ENCODE measurements at places on chromosomes 16 and 17.

DNA sequence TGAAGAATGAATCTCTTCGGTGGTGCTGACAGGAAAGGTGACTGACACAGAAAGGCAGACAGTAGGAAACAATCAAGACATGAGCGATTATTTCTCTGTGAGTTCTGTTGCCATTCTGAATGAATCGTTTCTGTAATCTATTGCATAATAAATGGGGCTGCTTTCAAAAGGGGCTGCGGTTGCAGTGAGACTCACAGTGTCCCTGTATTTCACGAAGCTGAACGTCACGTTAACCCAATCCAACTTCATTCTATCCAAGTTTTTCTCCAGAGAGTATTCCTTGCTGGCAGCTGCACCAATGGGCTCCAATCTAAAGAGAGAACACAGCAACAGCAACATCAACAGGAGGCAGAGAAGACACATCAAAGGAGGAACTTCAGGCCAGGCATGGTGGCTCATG lies 75.4 kb downstream of the DNAH3 start:
- DNase-seq, result no peak

DNA sequence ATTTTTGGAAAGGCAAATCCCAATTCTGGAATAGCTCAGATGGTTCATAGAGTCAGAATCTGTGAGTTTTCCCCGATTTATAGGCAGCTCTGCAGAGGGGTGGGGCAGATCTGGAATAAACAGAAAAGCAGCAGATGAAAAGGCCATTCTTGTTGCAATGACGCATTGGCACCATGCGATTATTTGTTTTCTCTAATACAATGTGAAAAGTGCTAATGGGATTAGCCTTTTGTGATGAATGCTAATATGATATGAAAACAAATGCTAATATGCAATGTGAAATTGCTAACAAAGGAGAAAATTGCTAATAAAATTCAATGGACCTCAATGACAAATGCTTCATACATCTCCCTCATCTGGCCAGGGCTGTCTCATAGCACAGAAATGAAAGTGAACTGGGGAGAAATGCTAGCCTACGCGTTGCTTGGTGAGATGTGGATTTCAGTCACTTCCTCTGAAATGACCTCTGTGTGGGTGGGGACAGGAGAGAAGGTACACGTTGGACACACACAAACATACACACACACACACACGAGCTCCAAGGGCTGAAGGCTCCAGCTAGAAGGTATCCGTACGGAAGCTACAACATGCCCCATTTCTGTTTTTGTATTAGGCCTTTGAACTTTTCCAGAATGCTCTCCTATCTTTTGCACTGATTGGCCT lies 394.5 kb downstream of the XYLT1 start:
- DNase-seq, result no peak

GRCh38 chr17:10614536-10615155 lies 42.5 kb downstream of the MYH3 start:
- no peak for DNase-seq

DNA sequence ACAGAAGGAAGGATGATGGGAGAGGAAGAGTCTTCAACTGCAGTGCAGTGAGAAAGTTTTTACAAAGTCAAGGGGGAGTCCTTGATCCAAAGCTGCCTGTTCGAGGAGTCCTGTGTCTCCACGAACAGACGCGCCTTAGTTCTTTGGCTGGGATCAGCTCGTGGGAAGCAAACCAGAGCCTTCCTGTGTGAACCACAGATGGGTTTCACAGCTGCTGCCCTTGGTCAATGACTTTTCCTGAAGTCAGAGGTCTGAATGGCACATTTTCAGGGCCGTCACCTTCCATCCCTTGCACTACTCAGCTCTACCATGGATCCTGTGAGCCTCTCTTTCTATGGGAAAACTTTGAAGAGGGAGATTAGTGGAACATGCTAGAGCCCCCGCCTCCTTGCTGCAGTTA lies 4.2 kb upstream of the SBK1 start:
- DNase-seq, result no peak

- DNase-seq, result no peak
Measured at GRCh38 chr17:56898874-56899273, 15.0 kb downstream of the TRIM25 start.

- no peak for DNase-seq
Measured at GRCh38 chr16:49567950-49568349, 194.3 kb downstream of the C16orf78 start.

GRCh38 chr16:25713785-25714570 lies 22.2 kb downstream of the HS3ST4 start:
- DNase-seq, result no peak

DNA sequence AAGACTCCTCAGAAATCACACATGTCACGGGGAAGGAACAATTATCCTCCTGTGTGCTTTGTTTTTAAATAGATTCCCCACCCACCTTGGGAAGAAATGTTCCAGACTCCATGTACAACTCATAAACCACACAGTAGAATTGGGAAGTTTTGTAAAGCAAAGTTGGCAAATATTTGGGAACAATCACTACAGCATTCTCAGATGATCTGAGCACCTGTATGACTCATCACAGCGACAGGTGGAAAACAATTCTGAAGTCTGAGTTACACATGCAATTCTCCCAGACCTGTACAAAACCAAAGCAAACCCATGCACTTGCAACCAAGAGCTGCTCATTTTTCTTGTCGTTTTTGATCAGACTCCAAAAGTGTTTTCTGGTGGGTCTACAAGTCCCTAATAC lies 14.4 kb upstream of the MYLK3 start:
- DNase-seq, result no peak

- no peak for DNase-seq
Measured at GRCh38 chr16:51161440-51162195, 10.5 kb upstream of the SALL1 start.

GRCh38 chr17:75067856-75068255 lies 19.9 kb upstream of the SLC16A5 start:
- no peak for DNase-seq

DNA sequence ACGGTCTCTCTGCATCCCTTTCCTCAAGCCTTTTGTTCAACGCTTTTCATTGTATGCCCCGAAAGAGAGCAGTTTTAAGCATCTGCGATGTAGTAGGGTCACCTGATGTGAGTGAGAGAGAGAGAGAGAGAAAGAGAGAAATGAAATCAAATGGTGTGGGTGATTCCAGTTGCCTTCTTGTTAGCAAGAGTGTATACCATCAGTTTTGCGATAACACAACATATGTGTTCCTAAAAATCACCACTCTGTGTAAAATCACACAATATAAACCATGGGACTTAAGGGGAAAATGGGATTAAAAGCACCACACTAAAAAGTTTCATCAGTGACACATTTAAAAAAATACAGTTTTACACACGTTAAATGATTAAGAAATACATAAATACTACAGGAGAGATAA lies 1102.7 kb upstream of the EEF2KMT start:
- DNase-seq, result no peak

- no peak for DNase-seq
Measured at GRCh38 chr17:27207073-27207513, 86.8 kb upstream of the WSB1 start.

GRCh38 chr16:55842369-55843104 lies 9.6 kb upstream of the CES1 start:
- DNase-seq, result no peak

GRCh38 chr16:15765880-15766279 lies 90.9 kb downstream of the MYH11 start:
- DNase-seq, result no peak

- DNase-seq, result no peak
Measured at GRCh38 chr17:44971776-44972483, 3.8 kb upstream of the C1QL1 start.

GRCh38 chr16:65634833-65635232 lies 513.0 kb upstream of the CDH11 start:
- DNase-seq, result no peak

DNA sequence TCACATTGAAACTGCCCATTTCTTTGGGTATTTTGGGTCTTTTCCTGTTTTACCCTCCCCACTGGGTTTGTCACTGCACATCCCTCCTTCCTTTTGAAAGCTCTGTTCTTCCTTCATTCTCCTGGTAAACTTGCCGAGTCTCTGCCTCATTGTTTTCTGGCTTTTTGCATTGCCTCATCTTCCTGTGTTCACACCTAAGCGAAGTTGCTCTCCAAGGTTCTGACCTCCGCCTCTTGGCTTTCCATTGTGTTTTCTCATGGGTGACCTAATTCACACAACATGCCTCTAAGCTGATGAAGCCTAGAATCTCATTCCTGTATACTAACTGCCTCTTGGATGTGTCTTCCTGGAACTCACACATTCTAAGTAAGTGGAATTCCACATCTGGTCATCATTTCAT lies 1096.1 kb upstream of the EEF2KMT start:
- no peak for DNase-seq

DNA sequence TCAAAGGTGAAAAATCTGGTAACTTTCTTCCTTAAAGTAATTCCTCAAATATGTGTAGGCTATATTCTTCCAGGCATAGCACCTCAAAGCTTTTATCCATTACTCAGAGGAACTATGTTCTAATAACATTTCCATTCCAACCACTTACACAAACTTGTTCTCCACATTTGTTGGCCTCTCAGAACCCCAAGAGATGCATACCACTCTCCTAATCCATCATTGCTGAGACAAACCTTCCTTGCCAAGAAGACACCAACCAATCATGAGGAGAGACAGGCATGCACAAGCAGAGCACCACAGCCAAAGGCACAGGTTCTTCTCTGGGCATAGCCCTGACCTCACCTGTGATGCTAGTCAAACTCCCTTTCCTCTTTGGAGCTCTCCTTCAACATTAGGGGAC lies 20.9 kb downstream of the CDH11 start:
- DNase-seq, result no peak

GRCh38 chr17:77096570-77097214 lies 44.1 kb upstream of the SEC14L1 start:
- DNase-seq, result no peak

- no peak for DNase-seq
Measured at GRCh38 chr16:19389246-19389645, 28.4 kb upstream of the TMC5 start.

GRCh38 chr16:89586853-89587252 lies 11.3 kb downstream of the CPNE7 start:
- no peak for DNase-seq

DNA sequence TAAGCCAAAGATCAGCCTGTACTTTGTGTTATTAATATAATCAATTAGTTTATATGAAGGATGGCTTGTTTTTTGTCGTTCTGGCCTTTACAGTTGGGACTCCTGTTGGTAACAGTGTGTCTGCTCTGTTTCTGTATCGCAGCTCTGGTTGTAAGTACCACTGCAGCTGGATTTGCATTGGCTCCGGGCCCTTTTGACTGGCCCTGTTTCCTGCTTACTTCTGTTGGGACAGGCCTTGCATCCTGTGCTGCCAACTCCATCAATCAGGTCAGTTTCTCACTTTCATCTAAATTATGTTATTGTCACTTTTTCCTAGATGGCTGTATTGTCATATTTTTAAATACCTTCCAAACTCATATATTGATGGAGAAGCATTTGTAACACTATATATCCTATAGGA lies 32.7 kb downstream of the COX10 start:
- DNase-seq, result no peak

DNA sequence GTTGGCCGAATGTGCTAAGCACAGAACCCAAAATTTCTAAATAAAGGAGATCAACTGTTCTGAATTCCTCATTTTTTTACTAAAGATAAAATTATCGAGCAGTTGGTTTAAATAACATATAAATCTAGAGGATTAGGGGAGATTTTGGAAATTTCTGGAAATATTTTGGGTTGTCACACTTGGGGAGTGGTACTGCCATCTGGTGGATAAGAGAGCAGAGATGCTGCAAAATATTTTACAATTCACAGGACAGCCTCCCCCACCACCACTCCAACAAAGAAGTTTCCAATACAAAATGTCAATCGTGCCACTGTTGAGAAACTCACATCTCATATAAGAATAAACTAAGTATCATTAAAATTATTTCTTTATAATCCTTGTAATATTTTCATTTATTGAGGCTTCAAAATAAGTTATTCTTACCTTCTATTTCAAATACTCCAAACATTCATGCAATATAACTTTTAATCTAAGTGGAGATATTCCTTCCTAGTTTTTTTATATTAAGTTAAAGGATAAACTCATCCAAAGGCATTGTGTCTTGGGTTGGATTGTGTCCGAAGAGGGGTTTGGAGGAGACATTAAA lies 17.0 kb upstream of the ABCA8 start:
- no peak for DNase-seq

GRCh38 chr16:30049871-30050270 lies 15.7 kb upstream of the ALDOA start:
- no peak for DNase-seq

DNA sequence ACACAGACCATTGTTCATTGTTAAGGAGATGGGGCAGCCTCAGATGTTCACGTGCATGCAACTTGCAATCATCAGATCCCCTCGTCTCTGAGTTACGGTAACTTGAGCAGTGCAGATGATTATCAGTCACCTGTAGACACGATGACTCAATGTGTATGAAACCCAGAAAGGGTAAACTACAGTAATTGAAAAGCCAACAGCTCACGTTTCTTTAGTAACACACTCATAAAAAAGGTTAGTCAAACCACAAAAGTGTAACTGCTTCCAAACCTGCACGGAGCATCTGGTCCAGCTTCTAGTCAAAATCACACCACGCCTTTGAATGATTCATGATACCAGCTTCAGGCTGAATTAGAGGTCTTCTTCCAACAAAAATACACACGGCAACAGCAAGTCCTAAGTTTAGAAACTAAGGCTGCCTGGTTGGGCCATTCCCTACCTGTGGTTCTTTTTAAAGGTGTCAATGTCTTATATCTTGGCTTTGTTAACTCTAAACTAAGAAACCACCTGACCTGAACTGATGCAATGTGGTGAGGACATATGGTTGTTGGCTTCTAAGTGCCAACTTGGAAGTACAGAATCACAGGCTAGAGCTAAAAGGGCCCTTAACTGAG lies 32.3 kb downstream of the GRB7 start:
- DNase-seq, result no peak

GRCh38 chr16:7440886-7441400 lies 108.3 kb downstream of the RBFOX1 start:
- no peak for DNase-seq

DNA sequence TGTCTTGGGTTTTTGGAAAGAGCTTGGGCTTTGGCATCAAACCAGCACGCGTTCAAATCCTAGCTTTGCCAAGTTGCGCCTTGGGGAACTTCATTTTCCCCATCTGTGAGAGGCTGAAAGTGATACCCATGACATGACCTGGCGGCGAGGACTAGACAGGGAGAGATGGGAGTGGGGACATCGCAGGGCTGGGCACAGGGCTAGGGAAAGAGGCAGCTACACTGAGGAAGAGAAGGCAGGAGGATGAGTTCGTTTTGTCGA lies 202.9 kb downstream of the IRF8 start:
- DNase-seq, result no peak

- DNase-seq, result no peak
Measured at GRCh38 chr17:17724307-17725010, 43.2 kb downstream of the RAI1 start.

All from NCI-H1048 (cell line).